ENCODE measurements at places on chromosomes 12 and 14.

DNA sequence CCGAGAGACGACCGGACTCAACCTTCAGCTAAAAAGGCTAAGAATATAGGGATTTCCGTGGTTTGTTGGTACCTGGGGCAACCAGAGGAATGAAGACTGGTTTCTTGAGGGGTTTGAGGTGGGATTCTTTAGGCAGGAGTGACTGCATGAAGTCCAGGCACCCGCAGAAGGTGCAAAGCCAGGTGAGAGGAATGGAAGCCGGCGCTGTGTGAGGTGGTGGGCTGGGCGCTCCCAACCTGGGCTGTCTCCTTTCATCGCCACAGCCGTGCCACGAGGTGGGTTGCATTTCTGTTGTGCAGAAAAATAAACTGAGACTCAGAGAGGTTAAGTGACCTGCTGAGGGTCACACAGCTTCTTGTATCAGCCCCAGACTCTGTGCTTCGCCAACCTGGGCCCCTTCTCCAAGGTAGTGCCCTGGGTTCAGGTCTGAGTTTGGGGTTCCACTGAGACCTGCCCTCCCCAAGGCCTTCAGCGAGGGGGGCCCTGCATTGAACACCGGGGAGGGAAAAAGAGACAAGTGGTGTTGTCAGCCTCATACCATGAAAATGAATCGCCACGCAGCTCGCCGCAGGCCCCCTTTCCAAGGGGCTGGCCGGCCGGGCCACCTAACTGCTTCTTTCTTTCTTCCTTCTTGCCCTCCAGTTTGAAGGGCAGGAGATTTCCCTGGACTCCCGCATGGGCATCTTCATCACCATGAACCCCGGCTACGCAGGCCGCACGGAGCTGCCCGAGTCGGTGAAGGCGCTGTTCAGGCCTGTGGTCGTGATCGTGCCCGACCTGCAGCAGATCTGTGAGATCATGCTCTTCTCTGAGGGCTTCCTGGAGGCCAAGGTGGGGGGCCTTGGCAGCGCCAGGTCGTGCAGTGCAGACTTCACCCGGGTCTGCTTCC is 88.4 kb downstream of the DNAH10 start:
- no peak for DNase-seq

- no peak for DNase-seq
Measured at GRCh38 chr12:97575403-97576193, 113.0 kb downstream of the RMST start.

- no peak for DNase-seq
Measured at GRCh38 chr12:71954083-71954778, 15.6 kb downstream of the TPH2 start.

DNA sequence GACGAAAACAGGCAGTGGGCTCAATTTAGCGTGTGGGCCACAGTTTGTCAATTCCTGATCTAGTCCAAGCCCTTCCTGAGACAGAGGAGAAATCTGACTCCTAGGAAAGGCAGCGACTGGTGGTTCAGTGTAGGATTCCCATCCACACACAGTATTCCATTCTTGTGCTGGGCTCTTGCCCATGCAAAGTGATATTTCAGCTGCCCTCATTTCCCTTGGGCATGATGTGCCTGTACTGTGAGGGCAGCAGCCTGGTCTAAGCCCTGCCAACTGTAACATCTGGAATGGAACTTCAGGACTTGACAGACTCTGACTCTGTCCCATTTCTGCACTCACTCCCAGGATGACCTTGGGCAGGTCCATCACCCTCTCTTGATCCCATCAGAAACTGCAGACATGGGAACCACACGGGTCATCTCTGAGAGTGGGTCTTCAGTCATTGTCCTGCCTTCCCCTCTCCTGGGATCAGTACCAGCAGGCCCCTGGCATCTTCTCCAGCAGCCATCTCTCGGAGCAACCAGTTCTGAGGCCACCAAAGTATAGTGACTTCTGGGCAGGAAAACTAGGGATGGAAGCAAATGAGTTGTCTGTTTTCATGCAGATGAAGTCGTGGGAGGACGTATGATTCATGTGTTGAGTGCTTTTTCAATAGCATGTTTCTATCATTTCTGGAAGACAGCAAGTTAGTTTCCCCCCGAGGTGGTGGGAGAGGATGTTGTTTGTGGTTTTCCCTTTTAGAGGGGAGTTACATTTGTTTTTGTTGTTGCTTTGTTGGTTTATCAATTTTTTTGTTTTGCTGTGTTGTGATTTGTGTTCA is 54.2 kb upstream of the BCL2L14 start:
- DNase-seq: no peak

DNA sequence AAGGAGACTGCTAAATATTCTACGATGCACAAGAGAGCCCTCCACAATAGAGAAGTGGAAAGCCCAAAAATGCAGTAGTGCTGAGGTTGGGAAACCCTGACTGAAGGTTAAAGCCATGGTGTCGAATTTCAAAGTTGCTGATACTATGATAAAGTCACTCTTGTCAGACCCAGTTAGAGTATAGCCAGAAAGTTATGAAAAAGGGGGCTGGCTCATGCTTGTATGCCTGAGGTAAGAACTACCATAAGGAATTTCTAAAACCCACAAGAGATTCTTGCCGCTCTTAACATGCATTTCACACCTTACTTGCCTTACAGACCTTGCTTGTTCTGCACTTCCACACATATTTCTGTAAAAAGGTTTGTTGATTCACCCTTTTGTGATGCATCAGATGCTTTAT is 184.6 kb downstream of the SLC6A15 start:
- no peak for DNase-seq

- DNase-seq: no peak
Measured at GRCh38 chr12:68310370-68310769, 21.8 kb downstream of the MDM1 start.

DNA sequence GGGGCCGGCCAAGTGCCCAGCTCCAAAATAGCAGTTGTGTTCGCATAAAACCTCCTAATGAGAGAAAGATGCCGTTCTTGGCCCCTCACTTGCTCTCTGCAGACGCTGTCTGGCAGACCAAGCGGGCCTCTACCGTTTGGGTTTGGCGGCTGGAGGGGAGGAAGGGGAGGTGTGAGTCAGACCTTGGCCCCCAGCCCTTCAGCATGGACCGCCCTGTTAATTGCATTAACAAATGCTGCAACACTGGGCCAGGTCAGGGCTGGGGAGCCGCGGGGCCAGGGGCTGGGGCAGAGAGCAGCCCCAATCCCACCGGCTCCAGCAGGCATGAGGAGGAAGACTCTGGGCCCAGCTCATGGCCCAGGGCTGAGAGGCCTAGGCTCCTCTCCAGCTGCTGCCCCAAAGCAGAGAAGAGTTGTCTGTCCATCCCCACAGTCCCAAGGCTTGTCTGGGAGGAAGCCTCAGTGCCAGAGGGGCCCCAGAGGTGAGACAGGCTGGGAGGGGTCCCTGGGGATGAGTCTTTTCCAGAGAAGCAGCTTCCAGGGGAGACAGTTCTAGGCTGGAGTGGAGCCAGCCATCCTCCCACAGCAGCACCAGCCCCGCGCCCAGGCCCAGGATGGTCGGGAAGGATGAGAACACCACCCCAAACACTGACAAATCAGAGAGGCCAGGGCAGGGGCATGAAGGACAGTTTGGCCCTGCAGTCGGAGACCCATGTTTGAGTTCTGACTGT is 16.9 kb downstream of the LTBP2 start:
- no peak for DNase-seq

- no peak for DNase-seq
Measured at GRCh38 chr14:54709444-54709843, 142.5 kb downstream of the SAMD4A start.

DNA sequence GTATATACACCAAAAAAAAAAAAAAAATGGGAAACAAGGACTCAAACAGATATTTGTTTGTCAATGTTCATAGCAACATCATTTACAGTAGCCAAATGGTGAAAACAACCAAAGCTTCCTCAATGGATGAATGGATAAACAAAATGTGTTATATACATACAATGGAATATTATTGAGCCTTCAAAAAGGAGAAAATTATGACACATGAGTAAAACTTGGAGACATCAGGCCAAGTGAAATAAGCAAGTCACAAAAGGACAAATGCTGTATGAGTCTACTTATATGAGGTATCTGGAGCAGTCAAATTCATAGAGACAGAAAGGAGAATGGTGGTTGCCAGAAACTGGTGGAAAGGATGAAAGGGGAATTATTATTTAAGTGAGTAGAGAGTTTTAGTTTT is 7.8 kb downstream of the RNASE9 start:
- DNase-seq: no peak

DNA sequence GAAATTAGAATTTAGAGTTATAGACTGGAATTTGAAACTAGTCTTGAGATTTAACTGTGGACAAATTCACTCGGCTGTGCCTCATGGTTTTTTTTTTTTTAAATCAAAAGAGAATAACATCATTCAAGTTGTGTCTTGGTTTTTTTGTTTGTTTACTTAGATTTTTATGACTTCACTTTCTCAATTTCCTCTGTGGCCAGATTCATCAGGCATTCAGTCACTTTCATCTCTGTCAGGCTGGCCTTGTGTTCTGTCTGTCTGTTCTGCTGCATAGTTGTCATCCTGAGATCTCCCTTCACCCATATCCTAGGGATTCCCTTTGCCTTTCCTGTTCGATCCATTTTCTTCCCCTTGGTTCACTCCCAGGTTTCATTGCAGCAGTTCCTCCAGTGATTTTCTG is 10.0 kb downstream of the MARK3 start:
- DNase-seq: no peak

Measured in activated CD4-positive, alpha-beta T cell treated with anti-CD3 and anti-CD28 coated beads for 1 hour (primary cell).